ENCODE measurements at places on chromosomes 1 and 21.

DNA sequence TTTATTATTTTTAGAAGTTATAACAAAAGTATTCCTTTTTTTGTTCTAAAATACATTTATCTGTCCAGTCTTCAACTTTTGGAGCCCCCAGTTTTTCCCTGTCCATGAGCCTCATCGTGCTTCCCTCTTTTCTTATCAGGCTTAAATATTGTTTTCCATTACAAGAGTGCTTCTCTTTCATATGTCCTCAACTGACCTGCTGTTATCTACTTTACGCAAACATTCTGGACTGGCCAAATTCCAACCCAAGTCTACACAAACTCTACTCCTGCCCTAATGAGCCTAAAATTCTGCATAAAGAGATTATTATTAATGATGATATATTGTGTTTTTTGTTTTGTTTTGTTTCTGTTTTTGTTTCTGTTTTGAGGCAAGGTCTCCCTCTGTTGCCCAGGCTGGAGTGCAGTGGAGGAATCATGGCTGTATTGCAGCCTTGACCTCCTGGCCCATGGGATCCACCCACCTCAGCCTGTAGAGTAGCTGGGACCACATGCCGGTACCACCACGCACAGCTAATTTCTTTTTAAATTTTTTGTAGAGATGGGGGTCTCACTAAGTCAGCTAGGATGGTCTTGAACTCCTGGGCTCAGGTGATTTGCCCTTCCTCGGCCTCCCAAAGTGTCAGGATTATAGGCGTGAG is 318.8 kb upstream of the NEGR1 start:
- no peak for DNase-seq

DNA sequence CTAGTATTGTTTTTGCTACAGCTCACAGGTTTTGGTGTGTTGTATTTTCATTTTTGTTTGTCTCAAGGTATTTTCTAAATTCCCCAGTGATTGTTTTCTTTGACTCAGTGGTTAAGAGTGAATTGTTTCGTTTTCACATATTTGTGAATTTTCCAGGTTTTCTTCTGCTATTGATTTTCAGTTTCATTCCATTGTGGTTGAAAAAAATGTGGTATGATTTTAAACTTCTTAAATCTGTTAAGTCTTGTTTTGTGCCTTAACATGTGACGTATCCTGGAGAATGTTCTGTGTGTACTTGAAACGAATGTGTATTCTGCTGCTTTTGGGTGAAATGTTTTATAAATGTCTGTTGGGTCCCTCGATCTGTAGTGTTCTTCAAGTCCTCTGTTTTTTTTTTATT is 117.9 kb downstream of the KIF26B start:
- no peak for DNase-seq

- no peak for DNase-seq
These were observed 75.1 kb upstream of the WLS start for GRCh38 chr1:68307378-68307787.

- DNase-seq = no peak
These were observed 6.1 kb upstream of the PHLDA3 start for GRCh38 chr1:201475130-201475529.

GRCh38 chr1:99326215-99326949 is 62.1 kb downstream of the PLPPR4 start:
- DNase-seq = no peak

GRCh38 chr1:67441183-67441582 is 11.0 kb upstream of the SERBP1 start:
- DNase-seq = no peak

- DNase-seq = no peak
These were observed 136.3 kb downstream of the PEX14 start for GRCh38 chr1:10610901-10611600.

GRCh38 chr1:151581921-151582320 is 29.9 kb upstream of the SNX27 start:
- no peak for DNase-seq

GRCh38 chr1:162921311-162921710 is 60.3 kb upstream of the CCDC190 start:
- no peak for DNase-seq

- DNase-seq = no peak
These were observed 25.0 kb downstream of the KANK4 start for GRCh38 chr1:62294261-62294660.

GRCh38 chr1:34746785-34747637 is 7.8 kb upstream of the GJB5 start:
- DNase-seq = no peak

GRCh38 chr1:153953859-153954365 is 4.5 kb downstream of the CRTC2 start:
- DNase-seq = no peak

DNA sequence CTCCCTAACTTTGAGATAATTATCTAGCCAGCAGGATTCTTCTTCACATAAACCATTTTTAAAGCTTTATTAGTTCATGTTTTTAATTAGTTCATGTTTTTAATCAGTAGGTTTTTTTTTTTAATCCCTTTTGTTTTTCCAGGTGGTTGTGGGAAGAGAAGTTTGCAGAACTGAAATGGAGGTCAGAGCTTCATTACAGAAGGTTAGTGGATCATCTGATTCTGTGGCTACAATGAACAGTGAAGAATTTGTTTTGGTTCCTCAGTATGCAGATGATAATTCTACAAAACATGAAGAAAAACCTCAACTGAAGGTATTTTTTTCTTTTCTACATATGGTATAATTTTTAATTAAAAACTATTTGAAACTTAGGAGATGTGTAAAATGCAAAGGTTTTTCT is 59.7 kb downstream of the RABGAP1L start:
- no peak for DNase-seq

DNA sequence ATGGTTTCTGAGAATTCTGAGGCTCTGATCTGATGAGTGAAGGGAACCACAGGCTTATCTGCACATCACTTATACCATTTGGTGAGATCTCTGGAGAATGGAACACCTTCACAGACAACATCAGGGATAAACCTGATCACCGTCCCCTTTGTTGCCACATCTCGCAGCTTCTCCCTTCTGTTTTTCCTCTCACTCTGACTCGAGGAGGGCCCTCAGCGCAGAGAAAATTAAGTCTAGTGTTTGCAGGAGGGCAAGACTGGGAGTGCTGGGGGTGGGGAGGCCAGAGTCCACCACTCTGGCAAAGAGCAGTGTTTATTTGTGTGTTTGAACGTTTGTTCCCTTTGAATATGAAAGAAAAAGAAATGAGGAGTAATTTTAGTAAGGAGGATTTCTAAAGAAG is 29.0 kb upstream of the BATF3 start:
- no peak for DNase-seq

GRCh38 chr1:29903548-29904166 is 667.3 kb downstream of the PTPRU start:
- no peak for DNase-seq

GRCh38 chr1:239816081-239816782 is 275.5 kb upstream of the FMN2 start:
- DNase-seq = no peak

- DNase-seq = no peak
These were observed 1745.3 kb downstream of the MRPL39 start for GRCh38 chr21:23861911-23862504.

- DNase-seq = peak; percentile 98
These were observed at the start of gene PFKFB2 for GRCh38 chr1:207052911-207053769. PFKFB2 (plus strand) TSS chr1:207053275; CDS start chr1:207054718, 1,443 bp downstream.

DNA sequence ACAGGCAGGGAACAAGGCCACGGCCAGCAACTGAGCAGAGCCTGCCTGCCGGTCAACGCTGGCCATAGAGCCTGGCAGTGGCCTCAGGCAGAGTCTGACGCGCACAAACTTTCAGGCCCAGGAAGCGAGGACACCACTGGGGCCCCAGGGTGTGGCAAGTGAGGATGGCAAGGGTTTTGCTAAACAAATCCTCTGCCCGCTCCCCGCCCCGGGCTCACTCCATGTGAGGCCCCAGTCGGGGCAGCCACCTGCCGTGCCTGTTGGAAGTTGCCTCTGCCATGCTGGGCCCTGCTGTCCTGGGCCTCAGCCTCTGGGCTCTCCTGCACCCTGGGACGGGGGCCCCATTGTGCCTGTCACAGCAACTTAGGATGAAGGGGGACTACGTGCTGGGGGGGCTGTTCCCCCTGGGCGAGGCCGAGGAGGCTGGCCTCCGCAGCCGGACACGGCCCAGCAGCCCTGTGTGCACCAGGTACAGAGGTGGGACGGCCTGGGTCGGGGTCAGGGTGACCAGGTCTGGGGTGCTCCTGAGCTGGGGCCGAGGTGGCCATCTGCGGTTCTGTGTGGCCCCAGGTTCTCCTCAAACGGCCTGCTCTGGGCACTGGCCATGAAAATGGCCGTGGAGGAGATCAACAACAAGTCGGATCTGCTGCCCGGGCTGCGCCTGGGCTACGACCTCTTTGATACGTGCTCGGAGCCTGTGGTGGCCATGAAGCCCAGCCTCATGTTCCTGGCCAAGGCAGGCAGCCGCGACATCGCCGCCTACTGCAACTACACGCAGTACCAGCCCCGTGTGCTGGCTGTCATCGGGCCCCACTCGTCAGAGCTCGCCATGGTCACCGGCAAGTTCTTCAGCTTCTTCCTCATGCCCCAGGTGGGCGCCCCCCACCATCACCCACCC is at the start of gene TAS1R3:
Gene TAS1R3, plus strand, starts transcription at position 213 of the 898 bp plus-strand sequence. Its CDS starts 66 bp downstream, at position 279.
- DNase-seq = no peak

DNA sequence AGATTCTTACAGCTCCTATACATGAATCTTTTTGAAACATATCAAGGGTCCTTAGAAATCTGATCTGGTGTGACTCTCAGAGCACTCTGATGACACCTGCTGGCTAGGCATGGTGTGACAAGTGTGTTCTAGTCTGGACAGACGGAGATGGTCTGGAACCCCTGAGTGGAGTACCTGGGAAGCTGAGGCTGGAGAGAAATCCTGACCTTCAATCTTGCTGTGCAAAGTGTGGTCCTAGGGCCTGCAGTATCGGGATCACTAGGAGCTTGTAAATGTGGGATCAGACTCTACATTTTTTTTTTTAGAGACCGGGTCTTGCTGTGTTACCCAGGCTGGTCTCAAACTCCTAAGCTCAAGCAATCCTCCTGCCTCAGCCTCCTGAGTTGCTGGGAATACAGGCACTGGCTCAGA is 78.6 kb upstream of the SOD1 start:
- peak; percentile 75 for DNase-seq

DNA sequence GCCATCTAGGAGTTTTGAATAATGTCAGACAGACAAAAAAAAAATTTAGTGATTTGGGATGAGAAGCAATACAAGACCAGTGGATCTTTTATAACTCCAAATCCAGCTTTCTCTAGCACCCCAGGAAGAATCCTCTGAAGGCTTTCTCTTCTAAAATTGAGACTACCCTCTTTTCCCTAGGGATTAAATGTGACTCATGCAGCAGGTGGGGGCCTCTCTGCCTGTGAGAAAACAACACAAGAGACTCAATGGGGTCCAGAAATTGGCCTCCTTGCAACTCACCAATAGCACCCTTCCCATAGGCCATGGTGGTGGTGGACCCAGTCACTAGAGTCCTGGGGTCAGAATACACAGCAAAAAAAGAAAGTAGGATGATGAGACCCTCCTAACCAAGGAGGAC is 120.3 kb upstream of the ATP1A1 start:
- DNase-seq = no peak

DNA sequence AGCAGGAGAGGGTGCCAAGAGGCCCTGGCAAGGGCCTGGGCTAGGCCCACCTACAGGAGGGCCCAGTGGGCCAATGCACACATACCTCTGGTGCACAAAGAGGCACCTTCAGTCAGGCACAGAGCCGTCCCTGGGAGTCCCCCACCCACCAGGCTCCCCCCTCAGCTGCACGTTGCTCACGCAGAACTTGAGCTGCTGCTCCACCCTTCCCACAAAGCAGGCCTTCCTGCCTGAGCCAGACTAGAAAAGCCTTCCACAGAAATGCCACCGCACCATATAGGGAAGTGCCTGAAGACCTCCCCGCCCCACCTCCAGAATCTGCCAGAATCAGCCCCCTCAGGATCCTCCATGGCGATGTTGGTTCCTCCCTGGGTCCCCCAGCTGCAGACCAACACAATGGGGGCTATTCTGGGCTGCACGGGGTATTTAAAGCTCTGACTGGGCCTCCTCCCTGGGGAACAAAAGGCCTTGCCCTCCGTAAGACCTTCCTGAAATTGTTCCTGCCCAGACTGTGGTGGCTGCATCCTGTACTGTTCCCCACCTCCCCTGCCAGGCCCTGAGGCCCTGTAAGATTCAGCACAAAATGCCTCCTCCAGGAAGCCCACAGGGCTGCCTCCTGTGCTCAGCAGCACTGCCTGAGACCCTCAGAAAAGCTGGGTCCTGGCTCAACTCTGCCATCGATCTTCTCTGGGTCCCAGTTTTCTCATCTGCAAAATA is 27.2 kb downstream of the HSPG2 start:
- peak; percentile 69 for DNase-seq
